ENCODE measurements at places on chromosomes 4 and X. TPM values are rescaled to one million over a fixed set of nuclear protein-coding genes. Genes with fewer than 3 reads are reported as not detected.

DNA sequence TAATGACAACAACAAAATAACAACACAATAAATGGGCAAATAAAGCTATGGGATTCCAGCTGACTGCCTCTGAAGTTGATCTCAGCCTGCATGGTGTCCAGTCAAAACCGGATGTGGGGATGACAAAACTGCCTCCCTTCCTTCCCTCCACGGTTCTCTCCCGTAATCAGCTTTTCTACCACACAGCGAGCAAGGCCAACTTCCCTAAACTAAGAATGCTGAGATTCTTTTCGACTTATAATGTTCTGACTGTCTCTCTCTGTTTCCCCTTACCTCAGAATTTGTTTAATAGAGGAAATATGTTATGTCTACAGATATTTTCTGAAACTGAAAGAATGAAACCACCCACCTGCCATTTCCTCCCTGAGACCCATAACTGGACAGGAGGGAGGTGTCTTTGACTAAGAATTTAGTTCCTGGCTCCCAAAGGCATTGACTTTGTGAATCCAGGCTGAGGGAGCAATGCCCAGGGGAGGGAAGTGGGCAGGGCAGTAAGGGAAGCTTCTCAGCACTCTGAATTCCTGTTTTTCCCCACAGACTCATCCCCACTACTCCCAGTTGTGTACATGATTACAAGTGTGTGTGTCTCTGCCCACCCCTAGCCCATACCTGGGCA lies 1.0 kb upstream of the TLR1 start:
- no peak for DNase-seq

- DNase-seq, result no peak
Measured at GRCh38 chr4:110629780-110630687, 7.2 kb upstream of the PITX2 start.

The AFM gene
- not detected for total RNA-seq

GRCh38 chr4:153832720-153833287 lies 43.9 kb upstream of the SFRP2 start:
- DNase-seq, result no peak

DNA sequence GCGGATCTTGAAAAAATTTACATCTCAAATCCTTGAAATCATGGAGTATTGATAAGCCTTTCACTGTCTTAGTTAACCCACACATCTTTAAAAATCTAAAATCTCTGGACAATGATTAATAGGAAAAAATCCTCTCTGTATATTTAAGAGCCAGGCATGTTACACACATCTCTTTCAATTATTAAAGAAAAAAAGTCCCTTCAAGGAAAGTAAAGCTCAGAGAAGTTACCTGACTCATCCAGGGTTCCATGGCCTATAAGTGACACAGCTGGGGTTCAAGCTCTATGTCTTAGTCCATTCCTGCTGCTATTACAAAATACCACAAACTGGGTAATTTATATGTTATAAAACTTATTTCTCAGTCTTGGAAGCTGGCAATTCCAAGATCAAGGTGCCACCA lies 14.2 kb upstream of the FGF16 start:
- no peak for DNase-seq

The GIMD1 gene
- total RNA-seq, result not detected

Measured in tibial nerve (tissue), 4 donors.